ENCODE measurements at places on chromosomes 16 and 17.

DNA sequence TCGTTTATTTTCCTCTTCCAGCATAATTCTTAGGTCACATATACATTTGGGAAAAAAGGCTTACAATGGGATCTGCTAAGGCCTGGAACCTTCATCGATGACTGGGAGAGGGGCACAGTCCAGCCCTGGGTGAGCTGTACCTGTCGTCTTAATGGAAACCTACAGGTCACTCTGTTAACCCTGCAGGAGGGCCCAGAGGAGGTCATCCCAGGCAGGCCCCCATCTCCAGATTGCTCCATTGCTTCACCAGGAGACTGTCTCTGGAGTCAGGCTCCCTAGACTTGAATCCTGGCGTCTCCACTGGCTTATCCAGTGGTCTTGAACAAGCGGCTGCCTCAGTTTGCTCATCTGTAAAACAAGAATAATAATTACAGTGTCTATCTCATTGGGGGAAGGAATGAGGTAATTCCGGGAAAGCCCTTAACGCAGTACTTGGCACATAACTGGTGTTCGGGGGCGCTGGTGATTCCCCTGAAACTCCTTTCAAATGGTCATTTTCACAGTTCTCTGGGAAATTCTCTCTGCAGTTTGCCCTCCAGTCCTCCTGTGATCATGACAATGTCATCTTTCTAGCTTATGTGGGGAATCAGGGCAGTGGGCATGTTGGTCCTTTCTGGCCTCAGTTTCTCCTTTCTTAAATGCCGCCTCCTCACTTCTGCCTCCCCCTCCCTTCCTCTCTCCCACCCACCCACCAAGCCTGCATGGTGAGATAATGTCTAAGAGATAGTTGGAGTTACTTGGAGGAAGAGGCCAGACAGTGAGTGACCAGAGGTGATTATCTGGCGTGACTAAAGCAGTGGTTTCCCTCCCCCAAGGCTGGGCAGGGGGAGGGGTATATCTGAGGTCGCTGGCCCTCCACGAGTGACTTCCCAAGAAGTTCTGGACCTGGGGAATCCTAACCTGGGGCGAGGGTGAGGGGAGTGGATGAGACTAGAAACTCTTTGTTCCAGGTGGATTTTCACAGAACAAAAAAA, 31.3 kb upstream of the TAC4 start:
- DNase-seq, result no peak

DNA sequence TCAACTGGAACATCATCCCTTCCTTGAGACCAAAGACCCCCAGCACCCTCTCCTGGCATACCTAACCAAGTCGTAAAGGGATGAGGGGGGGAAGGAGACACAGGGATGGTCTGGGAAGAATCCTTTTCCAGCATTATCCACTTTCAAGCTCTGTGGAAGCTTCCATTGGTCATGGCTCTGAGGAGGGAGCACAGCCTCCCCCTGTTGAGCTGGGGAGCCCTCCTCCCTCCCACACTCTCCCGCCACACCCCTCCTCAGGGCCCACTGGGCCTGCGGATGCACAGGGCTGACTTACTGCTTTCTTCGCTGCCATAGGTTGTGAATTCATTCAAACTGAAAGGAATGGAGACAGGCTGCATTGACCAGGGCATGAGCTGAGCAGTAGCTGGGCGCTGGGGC, 12.4 kb downstream of the CSF3 start:
- DNase-seq, result no peak

- DNase-seq, result no peak
Observed at GRCh38 chr17:61489719-61490490, 37.7 kb downstream of the TBX4 start.

DNA sequence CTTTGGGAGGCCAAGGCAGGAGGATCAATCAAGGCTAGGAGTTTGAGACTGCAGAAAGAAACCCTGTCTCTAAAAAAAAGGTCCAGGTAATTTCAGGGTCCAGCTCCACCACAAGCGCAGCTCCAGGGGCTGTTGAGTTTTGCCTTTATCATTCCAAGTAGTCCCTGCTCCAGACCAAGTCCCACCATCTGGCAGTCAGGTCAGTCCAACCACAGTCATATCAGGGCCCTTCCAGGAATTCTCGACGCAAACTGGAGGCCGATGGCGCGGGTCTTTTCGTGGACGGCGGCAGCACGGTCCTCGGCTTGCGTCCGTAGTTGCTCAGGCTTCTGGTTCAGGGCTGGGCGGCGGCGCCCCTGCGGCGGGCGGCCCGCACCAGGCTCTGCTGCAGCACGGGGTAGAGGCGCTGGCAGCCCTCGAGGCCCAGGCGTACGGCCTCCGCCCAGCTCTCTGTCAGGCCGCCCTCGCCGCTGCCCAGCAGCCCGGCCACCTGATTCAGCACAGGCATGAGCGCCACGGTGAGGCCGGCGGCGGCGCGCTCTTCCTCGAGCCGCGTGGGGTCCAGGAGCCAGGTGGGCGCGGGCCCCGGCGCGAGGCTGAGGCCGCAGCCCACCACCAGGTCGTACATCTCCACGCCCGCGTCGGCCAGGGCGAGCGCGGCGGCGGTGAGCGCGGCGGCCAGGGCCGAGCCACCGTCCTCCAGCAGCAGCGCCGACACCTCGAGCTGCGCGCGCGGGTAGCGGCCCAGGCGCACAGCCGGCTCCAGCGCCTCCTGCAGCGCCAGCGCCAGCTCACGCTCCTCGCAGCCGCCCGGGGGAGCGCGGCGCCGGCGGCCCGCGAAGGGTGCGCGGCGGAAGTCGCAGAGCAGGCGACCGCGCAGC, 752 bp downstream of the EXOSC6 start:
- DNase-seq, result no peak

DNA sequence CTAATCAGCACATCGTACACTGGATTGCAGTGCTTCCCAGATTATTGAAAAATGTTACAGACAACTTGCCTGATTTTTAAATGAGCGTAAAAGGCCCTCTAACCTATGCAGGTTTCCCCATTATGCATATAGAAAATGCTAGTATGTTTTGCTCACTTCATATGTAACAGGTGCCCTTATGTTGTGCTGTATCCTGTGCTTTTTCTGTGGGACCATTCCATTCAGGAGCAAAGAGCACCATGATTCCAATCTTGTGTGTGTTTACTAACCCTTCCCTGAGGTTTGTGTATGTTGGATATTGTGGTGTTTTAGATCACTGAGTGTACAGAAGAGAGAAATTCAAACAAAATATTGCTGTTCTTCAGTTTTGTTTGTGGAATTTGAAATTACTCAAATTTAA, 12.9 kb downstream of the PTRH2 start:
- DNase-seq, result no peak

DNA sequence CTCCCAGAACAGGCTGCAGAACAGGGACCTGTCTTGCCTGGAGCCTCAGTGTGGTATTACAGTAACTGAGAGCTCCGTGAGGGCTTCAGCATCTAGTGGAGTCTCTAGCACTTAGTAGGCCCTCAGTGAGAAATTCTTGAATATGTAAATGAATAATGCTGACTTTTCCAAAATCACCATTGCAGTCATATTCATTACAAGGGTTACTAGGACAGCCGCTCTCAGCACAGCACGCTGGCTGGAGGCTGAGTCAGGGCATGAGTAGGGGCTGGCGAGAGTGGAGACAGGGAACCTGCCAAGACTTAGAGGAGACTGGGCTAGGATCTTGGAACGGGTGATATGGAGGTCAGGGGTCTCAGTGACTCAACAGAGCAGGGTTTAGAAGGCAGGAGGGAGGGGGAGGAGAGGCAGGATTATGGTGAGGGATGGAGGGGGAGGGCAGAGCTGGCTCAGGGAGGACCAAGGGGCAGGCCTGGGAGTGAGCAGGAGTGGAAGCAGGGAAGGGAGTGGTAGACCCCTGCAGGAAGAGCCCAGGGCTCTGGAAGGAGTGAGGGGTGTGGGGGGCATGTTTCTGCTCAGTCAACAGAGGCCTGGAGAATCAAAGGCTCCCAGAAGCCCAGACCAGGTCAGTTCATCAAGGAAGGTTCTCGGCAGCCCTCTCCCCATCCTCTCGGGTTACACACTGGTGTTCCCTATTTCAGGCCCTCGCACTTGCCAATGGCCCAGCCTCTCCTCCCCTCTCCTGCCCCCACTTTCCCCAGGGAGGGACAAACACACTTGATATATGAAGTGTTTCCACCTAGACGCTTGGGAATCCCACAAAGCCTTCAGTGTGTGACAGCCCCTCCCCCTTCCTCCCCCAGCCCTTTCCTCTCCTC, 42.3 kb downstream of the FZD2 start:
- no peak for DNase-seq

- no peak for DNase-seq
Observed at GRCh38 chr17:58420827-58421226, 3.5 kb upstream of the RNF43 start.

GRCh38 chr17:66468241-66469087, 166.1 kb downstream of the PRKCA start:
- no peak for DNase-seq

DNA sequence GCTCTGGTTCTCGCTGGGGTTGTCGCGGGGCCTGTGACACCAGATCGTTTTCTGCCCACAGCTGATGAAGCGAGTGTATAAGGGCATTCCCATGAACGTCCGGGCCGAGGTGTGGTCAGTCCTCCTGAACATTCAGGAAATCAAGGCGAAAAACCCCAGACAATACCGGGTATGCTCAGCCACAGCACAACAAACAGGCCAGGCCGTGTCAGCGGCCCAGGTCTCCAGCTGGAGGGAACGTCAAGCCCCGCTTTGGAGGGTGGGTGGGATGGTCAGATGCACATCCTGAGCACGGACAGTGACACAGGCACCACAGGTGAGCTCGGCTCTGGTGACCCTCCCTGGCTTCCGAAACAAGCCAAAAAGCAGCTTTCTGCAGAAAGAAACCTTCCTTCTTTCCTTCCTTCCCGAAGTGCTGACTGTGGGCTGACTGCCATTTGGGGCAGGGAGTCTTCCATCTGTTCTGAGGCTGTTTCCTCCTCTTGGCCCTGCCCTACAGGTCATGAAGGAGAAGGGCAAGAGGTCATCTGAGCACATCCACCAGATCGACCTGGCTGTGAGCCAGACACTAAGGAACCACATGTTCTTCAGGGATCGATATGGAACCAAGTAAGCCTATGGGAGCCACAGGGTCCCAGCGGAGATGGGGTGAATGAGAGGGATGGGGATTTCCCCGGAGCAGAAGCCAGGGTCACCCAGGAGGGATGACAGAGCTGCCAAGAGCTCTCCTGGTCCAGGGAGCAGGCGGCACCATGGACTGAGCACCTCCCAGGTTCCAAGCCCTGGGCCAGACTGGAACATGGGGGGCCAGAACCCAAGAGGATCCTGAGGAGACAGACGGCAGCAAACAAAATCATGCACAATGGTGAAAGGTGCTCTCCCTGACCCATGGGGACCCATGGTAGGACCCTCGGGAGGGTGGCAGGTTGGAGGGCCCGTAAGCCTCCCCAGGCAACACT, 79.4 kb downstream of the GOSR1 start:
- no peak for DNase-seq

DNA sequence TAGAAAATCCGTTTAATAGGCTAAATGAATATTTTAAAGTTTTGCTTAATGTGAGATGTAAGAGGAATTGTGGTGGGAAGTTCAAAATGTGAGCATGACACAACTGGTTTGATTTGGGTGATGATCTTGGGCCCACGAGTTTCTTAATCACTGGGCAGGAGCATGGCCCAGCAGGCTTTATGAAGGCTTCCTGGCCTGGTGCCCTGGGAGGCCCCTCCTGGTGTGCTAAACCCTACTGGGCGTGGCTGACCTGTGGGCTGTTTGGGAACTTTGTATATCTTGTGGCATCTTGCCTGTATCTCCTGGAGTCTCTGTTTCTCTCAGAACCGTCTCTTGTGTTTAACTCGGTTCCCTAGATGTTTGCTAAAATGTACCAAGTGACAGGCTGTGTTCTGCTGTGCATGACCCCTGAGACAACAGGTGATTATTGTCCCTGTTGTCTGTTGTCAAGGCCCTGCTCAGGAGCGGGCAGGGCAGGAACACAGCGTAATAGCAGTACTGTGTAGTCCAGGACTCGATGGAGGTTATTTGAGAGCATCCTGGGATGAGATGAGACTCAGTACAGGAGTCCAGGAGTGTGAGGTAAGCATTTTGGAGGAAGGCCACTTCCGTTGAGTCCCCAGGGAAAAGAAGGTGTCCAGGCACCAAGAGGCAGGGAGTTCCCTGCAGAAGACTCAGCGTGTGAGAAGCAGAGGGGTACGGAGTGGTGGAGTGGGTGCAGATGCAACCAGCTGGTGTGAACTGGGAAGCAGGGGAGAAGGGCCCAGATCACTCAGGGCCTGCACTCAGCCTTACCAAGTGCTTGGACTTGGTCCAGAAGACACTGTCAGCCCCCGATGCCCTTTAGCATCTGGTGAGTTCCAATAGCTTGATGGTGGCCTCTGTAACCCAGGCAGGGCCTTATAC, 48.5 kb downstream of the B9D1 start:
- DNase-seq, result no peak

GRCh38 chr17:76946772-76947135, 78.5 kb downstream of the MGAT5B start:
- DNase-seq, result no peak

GRCh38 chr17:50049636-50050035, 6.3 kb upstream of the ITGA3 start:
- no peak for DNase-seq

DNA sequence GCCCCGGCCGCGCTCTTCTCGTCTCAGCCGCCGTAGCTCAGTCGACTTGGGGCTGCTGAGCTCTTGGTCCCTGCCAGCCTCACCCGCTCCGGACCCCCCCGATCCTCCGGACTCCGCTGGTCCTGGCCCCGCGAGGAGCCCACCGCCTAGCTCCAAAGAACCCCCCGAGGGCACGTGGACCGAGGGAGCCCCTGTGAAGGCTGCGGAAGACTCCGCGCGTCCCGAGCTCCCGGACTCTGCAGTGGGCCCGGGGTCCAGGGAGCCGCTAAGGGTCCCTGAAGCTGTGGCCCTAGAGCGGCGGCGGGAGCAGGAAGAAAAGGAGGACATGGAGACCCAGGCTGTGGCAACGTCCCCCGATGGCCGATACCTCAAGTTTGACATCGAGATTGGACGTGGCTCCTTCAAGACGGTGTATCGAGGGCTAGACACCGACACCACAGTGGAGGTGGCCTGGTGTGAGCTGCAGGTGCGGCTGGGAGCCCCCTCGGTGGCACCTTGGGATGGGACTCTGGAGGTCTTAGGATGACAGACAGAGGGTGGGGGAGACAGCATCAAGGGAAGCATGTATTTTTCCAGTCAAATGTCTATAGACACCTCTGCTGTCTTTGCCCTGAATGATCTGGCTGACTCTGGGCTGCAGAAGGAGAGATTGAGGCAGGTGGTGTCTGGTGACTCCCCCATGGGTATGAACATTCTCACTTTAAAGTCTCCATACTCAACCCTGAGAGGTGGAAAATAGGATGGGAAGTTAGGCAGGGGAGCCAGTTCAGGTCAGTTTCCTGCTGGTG, 635 bp downstream of the WNK4 start:
- DNase-seq, result no peak

- no peak for DNase-seq
Observed at GRCh38 chr17:82542439-82542838, 22.9 kb downstream of the FOXK2 start.
